Upper lobe of left lung (tissue), 6 donors: ENCODE measurements at places on chromosomes 7 and 10.

DNA sequence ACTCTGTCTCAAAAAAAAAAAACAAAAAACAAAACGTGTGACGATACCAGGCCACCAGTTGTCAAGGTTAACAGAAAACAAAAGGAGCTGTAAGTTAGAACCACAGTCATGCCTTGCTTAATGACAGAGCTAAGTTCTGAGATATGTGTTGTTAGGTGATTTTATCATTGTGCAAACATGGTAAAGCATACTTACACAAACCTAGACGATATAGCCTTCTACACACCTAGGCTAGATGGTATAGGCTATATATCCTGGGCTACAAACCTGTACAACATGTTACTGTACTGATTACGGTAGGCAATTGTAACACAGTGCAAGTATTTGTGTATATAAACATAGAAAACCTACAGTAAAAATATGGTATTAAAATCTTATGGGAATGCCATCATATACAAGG lies 564.2 kb downstream of the HTR7 start:
- no peaks in the 10 kb centered on the region for H3K4me1 ChIP-seq
- no peak for DNase-seq
- H3K4me3 ChIP-seq: no peak overlapping the region
- H3K27ac ChIP-seq: no peak overlapping the region

DNA sequence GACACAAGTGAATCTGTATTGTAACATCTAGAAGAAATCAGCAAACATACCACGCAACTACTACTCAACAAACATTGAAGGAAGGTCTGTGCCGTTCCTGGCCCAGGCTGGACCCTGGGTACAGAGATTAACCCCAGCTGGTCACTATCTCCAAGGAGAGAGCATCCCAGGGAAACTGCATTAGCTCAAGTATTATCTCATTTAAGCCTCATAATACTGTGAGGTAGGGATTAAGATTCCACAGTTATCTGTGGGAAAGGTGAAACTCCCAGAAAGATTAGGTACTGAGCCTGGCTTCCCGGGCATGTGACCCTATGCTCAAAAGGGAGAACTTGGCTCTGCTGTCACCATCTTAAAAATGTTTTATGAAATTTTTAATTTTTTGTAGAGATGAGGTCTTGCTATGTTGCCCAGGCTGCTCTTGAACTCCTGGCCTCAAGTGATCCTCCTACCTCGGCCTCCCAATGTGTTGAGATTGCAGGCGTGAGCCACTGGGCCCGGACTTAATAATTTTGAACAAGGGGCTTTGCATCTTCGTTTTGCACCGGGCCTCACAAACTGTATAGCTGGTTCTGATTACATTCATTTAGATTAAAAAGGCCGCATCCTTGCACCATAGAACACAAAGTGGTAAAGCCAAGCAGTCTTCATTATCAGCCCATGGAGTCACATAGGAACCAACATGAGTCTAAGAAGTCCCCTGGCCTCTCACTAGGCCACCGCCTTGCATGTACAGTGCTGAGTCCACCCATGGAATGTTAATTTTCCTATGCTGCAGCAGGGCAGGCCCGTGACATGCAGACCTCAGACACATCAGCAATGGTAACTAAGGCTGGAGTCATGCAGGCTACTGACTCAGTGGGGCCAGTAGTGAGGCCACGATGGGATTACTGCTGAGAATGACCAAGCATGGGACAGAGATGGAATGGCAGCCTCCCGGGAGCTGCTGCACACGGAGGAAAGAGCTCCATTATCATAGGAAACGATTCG lies 5.5 kb upstream of the CTBP2 start:
- peaks cover 18% of the 10 kb centered on the region for H3K4me1 ChIP-seq
- H3K4me3 ChIP-seq: no peak overlapping the region
- no peaks in the 10 kb centered on the region for H3K27me3 ChIP-seq
- DNase-seq: no peak
- no peak overlapping the region for H3K27ac ChIP-seq

DNA sequence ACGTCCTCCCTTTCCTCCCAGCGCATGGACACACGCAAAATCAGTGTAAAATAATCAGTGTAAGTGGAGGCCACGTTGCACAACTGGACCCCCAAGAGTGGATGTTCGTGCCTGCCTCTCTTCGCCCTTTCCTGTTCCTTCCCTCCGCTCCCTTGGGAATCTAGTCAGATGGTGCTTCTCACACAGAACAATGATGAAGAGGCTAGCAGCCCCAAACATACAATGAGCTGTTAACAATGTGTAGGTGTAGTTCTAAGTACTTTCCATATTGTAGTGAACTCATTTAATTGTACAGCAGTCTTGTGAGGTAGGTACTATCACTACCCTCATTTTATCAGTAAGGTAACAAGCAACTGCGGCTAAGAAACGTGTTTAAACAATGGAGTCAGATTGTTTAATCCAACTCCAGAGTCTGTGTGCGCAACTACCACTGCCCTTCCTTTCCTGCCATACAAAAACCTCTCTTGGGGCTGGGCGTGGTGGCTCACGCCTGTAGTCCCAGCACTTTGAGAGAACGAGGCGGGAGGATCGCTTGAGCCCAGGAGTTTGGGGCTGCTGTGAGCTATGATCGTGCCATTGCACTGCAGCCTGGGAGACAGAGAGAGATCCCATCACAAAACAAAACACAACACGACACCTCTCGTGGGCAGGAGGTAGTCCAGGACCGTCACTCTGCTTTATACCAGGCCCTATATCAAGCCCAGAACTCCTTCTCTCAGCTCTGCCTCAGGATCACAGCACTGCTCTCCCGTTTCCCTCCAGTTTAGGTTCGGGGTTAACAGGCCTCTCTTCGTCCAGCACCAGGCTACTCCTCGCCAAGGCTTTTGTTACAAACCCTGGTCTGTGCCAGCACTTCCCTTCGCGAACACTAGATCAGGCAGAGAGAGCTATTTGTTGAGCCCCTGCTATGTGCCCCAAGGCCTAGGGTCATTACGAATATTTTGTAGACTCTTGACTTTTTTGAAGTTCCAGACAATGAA lies 1.1 kb downstream of the FKBP9 start:
- peak; percentile 68 for DNase-seq
- no peaks in the 10 kb centered on the region for H3K36me3 ChIP-seq
- no peaks in the 10 kb centered on the region for H3K27me3 ChIP-seq

- no peaks in the 10 kb centered on the region for H3K36me3 ChIP-seq
- no peaks in the 10 kb centered on the region for H3K27me3 ChIP-seq
- H3K27ac ChIP-seq: no peak overlapping the region
- no peak overlapping the region for H3K4me3 ChIP-seq
- H3K4me1 ChIP-seq: no peaks in the 10 kb centered on the region
These were observed 149.1 kb downstream of the GRID1 start for GRCh38 chr10:86217371-86218080.

DNA sequence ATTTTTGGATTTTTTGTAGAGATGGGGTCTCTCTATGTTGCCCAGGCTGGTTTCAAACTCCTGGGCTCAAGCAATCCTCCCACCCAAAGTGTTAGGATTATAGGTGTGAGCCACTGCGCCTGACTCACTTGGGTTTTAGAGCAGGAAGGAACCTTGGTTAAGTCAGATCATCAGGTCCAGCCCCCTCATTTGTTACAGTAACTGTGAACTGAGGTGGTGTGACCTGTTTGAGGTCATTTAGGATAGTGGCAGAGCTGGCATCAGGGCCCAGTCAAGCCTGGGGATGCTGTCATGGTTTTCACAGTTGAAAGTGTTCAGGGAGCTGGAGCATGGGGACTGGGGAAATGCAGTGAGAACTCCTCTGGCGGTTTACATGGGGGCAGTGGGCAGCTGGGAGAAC lies 159.6 kb downstream of the TAX1BP1 start:
- DNase-seq: no peak
- H3K36me3 ChIP-seq: no peaks in the 10 kb centered on the region
- H3K4me1 ChIP-seq: peaks cover 36% of the 10 kb centered on the region
- no peak overlapping the region for H3K4me3 ChIP-seq
- no peaks in the 10 kb centered on the region for H3K27me3 ChIP-seq
- H3K27ac ChIP-seq: no peak overlapping the region

- H3K4me3 ChIP-seq: no peak overlapping the region
- DNase-seq: no peak
- peaks cover 5% of the 10 kb centered on the region for H3K4me1 ChIP-seq
- no peaks in the 10 kb centered on the region for H3K27me3 ChIP-seq
- no peak overlapping the region for H3K27ac ChIP-seq
These were observed 8.2 kb downstream of the MINDY3 start for GRCh38 chr10:15852111-15852557.

- H3K27me3 ChIP-seq: no peaks in the 10 kb centered on the region
- no peaks in the 10 kb centered on the region for H3K36me3 ChIP-seq
- H3K27ac ChIP-seq: peak overlapping the region; percentile 78
- DNase-seq: peak; percentile 41
These were observed 19.3 kb downstream of the TCAF1 start for GRCh38 chr7:143882604-143883078.

DNA sequence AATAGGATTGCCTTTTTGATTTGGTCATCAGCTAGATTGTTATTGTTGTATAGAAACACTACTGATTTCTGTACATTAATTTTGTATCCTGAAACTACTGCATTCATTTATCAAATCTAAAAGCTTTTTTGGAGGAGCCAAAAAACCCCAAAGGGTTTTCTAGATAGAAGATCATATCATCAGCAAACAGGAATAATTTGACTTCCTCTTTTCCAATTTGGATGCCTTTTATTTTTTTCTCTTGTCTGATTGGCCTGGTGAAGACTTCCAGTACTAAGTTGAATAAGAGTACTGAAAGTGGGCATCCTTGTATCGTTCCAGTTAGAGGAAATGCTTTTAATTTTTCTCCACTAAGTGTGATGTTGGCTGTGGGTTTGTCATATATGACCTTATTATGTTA lies 10.6 kb upstream of the ENTPD7 start:
- no peak overlapping the region for H3K27ac ChIP-seq
- H3K4me1 ChIP-seq: no peaks in the 10 kb centered on the region
- no peak overlapping the region for H3K4me3 ChIP-seq
- H3K27me3 ChIP-seq: no peaks in the 10 kb centered on the region
- DNase-seq: no peak
- H3K36me3 ChIP-seq: no peaks in the 10 kb centered on the region

DNA sequence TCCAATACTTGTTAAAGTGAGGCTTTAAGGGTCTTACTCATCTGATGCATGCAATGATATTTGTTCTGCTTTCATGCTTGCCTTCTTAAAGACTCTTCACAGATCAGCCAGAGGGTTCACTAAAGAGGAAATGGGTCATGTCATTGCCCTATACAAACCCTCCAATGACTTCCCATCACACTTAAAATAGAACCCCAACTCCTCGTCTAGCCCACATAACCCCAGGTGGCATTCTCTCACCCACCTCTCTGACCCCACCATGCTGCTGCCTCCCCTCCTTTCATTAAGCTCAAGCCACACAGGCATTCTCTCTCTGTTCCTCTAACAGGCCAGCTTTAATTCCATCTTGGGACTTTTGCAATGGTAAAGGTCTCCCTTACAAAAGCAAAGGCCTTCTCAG lies 253.6 kb downstream of the GRID1 start:
- no peaks in the 10 kb centered on the region for H3K36me3 ChIP-seq
- no peak overlapping the region for H3K27ac ChIP-seq
- H3K4me1 ChIP-seq: no peaks in the 10 kb centered on the region
- no peaks in the 10 kb centered on the region for H3K27me3 ChIP-seq
- DNase-seq: no peak
- H3K4me3 ChIP-seq: no peak overlapping the region

GRCh38 chr10:131017566-131018285 lies 293.8 kb downstream of the TCERG1L start:
- no peaks in the 10 kb centered on the region for H3K36me3 ChIP-seq
- H3K27me3 ChIP-seq: no peaks in the 10 kb centered on the region

- peak overlapping the region; percentile 78 for H3K4me3 ChIP-seq
- peak; percentile 83 for DNase-seq
- peak overlapping the region; percentile 98 for H3K27ac ChIP-seq
- H3K4me1 ChIP-seq: peaks cover 29% of the 10 kb centered on the region
These were observed 2.6 kb upstream of the ZNF503 start for GRCh38 chr10:75403939-75404814.

DNA sequence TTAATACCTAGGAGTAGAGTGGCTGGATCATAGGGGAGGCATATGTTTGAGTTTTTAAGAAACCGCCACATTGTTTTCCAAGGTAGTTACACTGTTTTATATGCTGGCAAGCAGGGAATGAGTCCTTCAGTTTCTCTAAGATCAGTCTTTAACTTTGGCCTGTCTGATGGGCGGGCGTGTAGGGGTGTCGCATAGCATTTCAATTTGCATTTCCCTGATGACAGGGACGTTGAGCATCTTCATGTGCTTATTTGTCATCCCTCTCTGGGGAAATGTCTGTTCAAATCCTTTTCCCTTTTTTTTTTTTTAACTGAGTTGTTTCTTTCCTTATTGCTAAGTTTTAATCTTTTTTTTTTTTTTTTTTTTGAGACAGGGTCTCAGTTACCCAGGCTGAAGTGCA lies 9.8 kb downstream of the MTG1 start:
- H3K36me3 ChIP-seq: peaks cover 30% of the 10 kb centered on the region
- H3K27ac ChIP-seq: no peak overlapping the region
- H3K4me3 ChIP-seq: no peak overlapping the region
- no peaks in the 10 kb centered on the region for H3K27me3 ChIP-seq

- H3K36me3 ChIP-seq: no peaks in the 10 kb centered on the region
- DNase-seq: no peak
- no peaks in the 10 kb centered on the region for H3K27me3 ChIP-seq
- no peak overlapping the region for H3K4me3 ChIP-seq
- no peaks in the 10 kb centered on the region for H3K4me1 ChIP-seq
These were observed 58.0 kb upstream of the PNLIP start for GRCh38 chr10:116487522-116488430.

GRCh38 chr10:92832998-92833650 lies 15.2 kb upstream of the EXOC6 start:
- no peak overlapping the region for H3K27ac ChIP-seq
- H3K4me1 ChIP-seq: no peaks in the 10 kb centered on the region
- no peaks in the 10 kb centered on the region for H3K36me3 ChIP-seq
- DNase-seq: no peak

GRCh38 chr7:1761097-1761496 lies 91.0 kb downstream of the ELFN1 start:
- H3K4me1 ChIP-seq: no peaks in the 10 kb centered on the region
- H3K36me3 ChIP-seq: no peaks in the 10 kb centered on the region
- no peak for DNase-seq
- no peaks in the 10 kb centered on the region for H3K27me3 ChIP-seq

- H3K27me3 ChIP-seq: no peaks in the 10 kb centered on the region
- no peaks in the 10 kb centered on the region for H3K4me1 ChIP-seq
- no peak overlapping the region for H3K27ac ChIP-seq
These were observed 7.4 kb downstream of the POLR1F start for GRCh38 chr7:19701471-19701870.

GRCh38 chr7:913736-914520 lies 37.6 kb downstream of the GET4 start:
- H3K27ac ChIP-seq: no peak overlapping the region
- H3K4me3 ChIP-seq: no peak overlapping the region
- peak; percentile 42 for DNase-seq
- H3K4me1 ChIP-seq: peaks cover 18% of the 10 kb centered on the region
- H3K27me3 ChIP-seq: no peaks in the 10 kb centered on the region
- H3K36me3 ChIP-seq: no peaks in the 10 kb centered on the region

- H3K27ac ChIP-seq: no peak overlapping the region
- no peak for DNase-seq
- no peaks in the 10 kb centered on the region for H3K4me1 ChIP-seq
- no peaks in the 10 kb centered on the region for H3K36me3 ChIP-seq
These were observed 129.8 kb upstream of the GPR26 start for GRCh38 chr10:123536176-123536845.
